ENCODE measurements at places on chromosomes 4 and X.

DNA sequence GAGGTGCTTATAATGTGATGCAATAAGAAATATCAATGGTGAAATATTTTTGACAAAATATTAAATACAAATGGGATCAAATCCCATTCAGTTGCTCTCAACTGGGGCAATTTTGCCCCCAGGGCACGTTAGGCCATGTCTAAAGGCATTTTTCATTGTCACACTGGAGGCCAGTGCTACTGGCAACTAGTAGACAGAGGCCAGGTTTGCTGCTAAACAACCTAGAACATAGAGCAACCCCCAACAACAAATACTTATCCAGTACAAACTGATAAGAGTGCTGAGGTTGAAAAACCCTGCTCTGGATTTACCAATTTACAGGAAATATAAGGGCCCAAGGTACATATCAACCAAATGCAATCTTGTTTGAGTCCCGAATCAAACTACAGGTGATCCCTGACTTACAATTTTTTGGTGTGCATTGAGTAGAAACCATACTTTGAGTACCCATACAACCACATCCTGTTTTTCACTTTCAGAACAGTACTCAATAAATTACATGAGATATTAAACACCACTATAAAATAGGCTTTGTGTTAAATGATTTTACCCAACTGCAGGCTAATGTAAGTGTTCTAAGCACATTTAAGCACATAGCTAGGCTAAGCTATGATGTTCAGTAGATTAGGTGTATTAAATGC is 237.5 kb downstream of the HNRNPD start:
- DNase-seq, result no peak

DNA sequence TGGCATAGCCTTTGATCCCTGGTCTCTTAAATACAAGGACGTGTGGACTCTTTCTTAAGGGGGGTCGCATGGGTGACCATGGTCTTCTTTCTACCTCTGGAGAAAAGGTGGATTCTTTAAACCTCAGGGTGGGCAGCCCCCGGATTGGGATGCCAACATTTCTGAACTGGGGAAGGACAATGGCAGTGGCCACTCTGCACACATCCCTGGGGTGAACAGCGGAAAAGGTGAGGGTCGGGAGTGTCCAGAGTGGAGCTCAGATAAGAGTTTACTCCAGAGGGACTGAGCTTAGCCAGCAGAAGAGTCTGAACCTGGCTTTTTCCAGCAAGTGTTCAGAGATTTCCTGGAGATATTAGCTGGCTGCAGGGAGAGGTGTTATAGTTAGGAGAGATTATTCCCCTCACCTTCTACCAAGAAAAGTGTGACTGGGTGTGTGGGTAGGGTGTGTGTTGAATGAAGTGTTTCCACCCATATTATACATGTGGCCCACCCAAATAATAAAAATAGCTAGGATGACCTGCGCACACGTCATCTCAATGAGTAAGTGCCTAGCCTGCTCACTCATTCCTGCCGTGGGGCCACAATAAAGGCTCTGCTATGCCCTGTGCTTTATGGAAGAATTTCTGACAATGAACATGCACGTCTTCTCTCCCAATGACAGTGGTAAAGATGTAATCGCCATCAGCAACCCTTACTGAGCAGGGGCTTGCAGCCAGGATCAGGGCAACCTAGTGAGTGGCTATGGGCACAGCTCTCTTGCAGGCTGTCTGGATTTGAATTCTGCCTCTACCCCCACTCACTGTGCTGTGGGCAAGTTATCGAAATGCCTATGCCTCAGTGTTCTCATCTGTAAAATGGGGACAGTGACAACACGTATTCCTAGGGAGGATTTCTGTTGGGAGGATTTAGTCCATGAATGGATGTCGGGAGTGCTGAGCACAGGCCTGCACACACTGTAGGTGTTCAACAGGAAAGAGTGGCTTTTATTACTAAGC is 76.6 kb downstream of the SLC2A9 start:
- no peak for DNase-seq

DNA sequence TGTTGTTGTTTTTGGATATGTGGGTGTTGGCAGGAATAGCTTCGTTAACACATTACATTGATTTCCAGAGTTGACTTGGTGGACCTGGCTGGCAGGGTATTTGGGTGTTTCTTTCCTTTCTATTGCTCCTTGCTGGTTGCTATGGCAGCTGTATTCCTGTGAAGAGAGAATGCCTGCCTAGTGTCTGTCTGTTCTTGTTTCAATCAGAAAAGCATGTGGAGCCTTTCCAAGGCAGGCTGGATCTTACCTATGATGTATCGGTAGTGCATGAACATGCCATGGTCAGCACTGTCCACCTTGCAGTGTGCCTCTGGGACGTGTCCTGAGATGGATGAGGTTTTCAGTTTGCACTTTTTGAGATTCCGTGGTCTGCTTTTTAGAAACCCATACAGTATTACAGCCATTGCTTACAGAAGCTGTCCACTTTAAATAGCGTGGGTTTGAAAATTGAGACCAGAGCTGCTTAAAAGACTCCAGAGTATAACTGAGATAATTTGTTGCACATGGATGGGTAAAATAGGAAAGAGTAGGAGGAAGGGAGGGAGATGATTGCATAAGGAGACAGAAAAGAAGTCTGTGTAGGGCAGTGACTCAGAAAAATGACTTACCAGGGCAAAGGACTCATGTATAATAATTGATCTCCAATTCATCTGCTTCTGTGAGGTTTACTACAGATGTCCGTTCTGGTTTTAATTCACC is 20.0 kb upstream of the AADAT start:
- no peak for DNase-seq

GRCh38 chr4:85544751-85545150 is 69.8 kb downstream of the ARHGAP24 start:
- no peak for DNase-seq

GRCh38 chr4:26663888-26664287 is 80.0 kb downstream of the TBC1D19 start:
- DNase-seq, result no peak

DNA sequence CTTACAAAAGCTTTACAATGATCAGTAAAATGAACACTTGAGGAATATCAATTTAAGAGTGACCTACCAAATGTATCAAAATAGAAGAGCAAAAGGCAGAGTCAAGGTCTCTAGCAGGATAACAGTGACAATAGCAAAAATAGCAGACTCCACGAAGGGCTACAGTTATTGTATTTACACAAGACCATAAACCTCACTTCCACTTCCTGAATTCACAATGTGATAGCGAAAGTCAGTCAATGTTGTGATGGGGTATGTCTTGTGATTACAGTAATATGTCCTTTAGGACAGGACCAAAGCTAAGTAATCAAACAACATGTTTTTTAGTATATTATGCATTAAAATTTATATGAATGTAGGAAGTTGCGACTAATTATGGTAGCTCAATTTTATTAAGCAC is 139.6 kb downstream of the IQCM start:
- DNase-seq, result no peak

- DNase-seq, result no peak
Observed at GRCh38 chr4:41000356-41000755, 214.0 kb downstream of the APBB2 start.

- no peak for DNase-seq
Observed at GRCh38 chrX:112611776-112612175, 68.0 kb downstream of the LHFPL1 start.

DNA sequence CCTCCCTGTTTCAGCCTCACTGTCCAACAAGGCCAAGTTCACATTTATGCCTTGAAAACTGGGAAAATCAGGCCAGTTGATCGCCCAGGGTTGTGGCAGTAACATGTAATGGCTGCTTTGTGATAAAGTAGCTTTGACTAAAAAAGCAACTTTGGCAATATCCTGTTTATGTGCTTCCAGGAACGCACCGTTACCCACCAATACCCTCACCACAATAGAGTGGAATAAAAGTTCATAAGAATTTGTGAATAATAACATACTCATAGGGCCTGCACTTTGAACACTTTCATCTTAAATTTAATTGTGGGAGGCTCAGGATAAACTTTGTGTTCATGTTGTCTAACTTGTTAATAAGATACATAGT is 80.7 kb upstream of the MAML3 start:
- peak; percentile 32 for DNase-seq

DNA sequence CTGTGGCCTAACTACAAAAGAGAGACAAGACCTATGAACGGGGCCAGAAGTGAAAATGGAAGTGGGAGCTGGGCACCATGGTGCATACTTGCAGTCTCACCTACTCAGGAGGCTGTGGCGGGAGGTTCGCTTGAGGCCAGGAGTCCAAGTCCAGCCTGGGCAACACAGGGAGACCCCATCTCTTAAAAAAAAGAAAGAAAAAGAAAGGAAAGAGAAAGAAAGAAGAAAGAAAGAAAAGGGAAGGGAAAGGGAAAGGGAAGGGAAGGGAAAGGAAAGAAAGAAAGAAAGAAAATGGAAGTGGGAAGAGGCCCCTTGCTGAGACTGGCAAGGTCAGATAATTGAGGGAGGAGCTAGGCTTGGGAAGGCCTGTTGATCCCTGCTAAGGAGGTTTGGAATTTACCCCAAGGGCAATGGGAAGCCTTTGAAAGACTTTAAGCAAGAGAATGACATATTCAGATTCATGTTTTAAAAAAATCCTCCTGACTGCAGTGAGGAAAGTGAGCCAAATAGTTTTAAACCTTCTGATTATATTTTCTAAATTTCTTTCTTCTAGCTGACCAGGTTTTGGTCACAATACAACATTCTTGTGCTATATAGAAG is 17.7 kb upstream of the HERC5 start:
- DNase-seq, result no peak

DNA sequence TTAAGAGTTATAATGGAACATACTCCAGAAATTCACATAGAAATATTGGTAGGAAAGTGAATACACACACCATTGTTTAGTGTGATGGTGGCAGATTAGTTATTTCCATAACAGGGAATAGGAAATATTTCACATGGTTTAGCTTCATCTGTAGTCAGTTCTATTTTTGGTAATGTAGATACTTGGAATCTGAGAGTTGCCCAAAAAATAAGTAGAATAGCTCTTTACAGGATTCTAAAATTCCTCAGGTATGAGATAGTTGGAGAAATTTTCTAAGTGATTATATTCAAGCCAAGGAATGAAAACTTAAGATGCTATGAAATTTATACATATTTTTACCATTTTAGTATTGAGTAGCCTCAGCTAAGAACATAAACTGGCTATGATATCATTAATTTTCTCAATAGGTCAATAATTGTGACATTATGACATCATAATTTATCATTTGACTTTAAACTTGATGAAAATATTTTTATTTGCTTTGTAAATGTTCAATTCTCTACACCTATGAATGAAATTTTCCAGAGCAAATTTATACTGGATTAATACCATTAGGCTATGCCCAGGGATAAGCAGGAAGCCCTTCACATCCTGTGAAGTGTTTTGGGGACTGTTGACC is 35.8 kb downstream of the CPEB2 start:
- DNase-seq, result no peak

DNA sequence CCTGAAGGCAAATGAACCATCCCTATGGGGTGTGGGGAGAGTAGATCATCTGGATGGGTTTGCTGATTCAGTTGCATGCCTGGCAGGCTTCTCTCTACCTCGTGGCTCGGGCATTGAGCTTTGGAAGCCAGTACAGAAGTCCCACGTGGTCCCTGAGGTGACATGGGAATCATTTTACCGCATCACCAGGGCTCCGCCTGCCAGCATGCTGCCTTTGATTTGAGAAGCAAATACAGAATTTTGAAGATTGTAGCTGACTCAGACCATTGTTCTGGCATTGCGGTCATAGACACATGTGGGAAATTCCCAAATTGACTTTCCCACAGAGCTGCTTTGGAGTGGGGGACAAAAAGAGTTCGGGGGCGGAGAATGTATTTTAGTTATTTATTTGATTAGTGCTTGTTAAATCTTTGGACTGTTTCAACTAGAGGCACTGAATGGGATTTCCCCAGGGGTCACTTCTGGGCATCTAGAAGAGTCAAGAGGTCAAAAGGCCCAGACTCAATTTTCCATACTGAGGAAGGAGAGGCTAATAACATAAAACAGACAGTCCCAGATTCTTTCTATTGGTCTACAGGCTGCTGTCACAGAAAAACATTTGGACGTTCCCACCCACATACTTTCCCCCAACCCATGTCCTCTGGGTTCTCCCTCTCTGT is 79.3 kb downstream of the NHSL2 start:
- DNase-seq, result no peak

DNA sequence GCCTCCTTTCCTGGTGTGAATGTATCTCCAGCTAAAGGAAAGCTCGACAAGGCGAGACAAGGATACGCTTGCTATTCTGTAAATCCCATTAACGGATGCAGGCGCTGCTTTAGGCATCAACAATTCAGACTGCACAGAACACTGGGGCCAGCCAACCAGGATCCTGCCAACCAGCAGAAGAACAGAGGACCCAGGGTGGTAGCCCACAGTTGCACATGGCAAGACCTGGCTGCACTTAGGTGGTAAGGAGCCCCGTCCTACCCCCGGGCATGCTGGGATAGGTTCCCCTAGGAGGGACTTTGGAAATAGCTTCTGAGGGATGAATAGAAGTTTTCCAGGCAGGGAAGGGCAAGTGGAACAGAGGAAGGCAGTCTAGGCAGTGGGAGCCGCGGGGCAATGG is 20.7 kb downstream of the PSAPL1 start:
- DNase-seq, result no peak

DNA sequence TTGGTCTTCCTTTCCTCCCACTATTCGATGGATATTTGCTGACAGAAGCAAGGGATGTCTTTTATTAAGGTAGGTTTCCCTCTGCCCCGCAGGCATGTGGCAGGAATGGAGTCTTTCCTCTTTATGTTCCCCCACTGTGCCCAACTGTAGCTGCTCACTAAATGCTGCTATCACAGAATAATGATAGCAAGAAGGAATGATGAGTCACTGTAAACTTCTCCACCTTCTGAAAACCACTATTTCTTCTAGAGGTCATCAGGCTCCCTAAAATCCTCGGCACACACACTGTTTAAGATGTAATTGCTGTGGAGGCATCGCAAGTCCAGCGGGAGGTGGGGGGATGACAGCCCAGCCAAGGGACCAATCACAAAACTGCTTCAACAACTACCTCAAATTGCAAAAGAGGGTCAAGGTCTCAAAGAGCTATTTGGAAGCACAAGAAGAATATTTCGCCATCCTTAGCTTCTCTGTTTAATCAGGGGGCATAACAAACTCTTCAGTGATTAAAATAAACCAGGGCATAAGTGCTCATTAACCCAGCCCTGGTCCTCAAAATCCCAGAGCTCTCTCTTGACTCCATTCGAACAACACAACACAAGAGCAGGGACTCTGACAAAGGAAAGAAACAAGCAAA is 13.9 kb downstream of the QDPR start:
- DNase-seq, result no peak

DNA sequence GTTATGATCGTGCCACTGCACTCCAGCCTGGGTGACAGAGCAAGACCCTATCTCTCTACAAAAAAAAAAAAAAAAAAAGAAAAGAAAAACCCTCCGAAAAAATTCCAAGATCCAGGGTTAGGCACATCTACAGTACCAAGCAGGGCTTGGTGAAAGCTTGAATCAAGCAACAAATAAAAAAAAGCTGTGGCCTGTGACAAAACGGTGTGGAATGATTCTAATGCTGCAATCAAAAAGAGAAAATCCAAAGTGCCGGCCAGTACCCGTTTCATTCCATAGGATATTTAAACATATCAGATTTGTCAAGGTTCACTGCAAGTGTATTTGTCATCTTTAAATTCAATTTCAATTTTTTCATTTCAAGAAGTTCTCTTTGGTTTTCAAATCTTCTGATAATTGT is 20.5 kb downstream of the RWDD4 start:
- no peak for DNase-seq

- DNase-seq, result peak; percentile 4
Observed at GRCh38 chrX:29478336-29479069, 736.9 kb upstream of the MAGEB2 start.

- no peak for DNase-seq
Observed at GRCh38 chr4:24690436-24690835, 104.9 kb upstream of the SOD3 start.

GRCh38 chrX:133042260-133042659 is 54.6 kb downstream of the USP26 start:
- no peak for DNase-seq

Data from activated naive CD4-positive, alpha-beta T cell treated with anti-CD3 and anti-CD28 coated beads for 36 hours (primary cell).